ENCODE measurements at places on chromosomes 2 and 18.

- DNase-seq: no peak
These were observed 251.5 kb upstream of the SALL3 start for GRCh38 chr18:78727877-78728783.

- no peak for DNase-seq
These were observed 117.7 kb upstream of the MCFD2 start for GRCh38 chr2:47033102-47033880.

- no peak for DNase-seq
These were observed 84.0 kb downstream of the LIPG start for GRCh38 chr18:49645841-49646351.

DNA sequence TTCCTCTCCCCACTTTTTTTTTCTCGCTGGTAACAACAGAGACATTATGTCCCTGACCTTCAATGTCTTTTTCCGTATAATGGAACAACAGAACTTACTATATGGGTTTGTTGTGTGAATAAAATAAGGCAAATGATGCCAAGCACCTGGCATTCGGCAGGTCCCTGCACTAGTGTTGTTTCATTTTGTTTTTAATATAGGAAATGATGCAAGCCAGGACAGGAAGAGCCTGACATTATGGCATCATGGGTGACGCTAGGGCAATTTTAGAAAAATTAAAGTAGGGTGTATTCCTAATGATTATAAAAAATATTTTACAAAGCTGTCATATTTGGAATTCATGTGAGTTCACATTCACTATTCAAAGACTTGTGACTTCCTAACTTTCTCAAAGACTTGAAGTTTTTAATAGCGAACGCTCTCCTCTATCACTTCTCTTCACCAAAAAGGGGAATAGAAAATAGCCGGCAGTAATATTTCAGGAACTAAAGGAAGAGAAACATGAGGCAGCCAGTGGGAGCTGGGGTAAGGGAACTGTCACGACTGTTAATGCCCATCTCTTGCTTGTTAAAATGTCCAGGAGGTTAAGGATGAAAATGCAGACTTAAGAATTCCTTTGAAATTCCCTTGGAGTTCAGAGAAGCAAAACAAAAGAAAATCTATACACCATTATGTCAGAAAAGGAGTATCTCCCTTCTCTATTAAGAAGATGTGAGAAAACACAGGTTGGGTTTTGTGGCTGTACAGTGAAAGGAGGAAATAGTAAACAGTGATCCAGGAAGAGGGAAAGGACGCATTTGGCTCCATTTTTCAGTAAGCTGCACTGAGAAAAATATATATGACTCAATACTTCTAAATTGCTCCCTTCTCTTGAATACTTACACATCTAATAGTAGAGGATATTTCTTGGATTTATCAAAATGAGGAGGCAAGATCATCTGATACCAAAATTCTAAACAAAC, 60.2 kb downstream of the DPP4 start:
- no peak for DNase-seq

- DNase-seq: no peak
These were observed 117.0 kb downstream of the LAMA1 start for GRCh38 chr18:7000484-7001096.

- no peak for DNase-seq
These were observed 55.9 kb upstream of the ATL2 start for GRCh38 chr2:38432820-38433606.

DNA sequence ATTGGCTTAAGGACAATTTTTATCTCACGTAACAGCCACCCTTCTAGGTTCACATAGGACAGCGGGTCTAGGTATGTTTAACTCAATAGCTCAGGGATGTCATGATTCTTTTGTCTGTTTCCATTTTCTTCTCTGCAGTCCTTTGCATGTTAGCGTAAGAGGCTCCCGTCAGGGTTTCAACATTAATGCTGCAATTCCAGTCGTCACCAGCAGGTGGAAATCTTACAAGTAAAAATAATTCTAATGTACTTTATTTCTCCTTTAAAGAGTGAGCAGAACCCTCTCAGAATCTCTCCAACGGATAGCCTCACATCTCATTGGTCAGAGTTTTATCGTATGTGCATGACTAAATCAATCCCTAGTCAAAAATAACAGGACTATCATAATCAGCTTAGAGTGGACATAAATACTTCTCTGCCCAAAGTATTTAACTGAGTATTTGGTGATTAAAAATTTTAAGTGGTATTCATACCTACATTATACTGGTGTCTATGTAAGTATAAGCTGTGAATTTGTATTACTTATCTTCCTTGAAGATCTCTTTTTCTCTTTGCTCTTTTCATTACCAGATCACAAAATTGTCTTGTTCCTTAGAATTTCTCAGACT, 487.2 kb upstream of the GCFC2 start:
- peak; percentile 4 for DNase-seq

GRCh38 chr2:153394247-153394646, 84.3 kb downstream of the RPRM start:
- DNase-seq: no peak

GRCh38 chr2:191607096-191607495, 70.8 kb upstream of the NABP1 start:
- DNase-seq: no peak

GRCh38 chr2:156447761-156448160, 11.6 kb downstream of the GPD2 start:
- DNase-seq: no peak
